Omental fat pad (tissue), 4 donors: ENCODE measurements at places on chromosomes 4 and X. TPM values are rescaled to one million over a fixed set of nuclear protein-coding genes. Genes with fewer than 3 reads are reported as not detected.

DNA sequence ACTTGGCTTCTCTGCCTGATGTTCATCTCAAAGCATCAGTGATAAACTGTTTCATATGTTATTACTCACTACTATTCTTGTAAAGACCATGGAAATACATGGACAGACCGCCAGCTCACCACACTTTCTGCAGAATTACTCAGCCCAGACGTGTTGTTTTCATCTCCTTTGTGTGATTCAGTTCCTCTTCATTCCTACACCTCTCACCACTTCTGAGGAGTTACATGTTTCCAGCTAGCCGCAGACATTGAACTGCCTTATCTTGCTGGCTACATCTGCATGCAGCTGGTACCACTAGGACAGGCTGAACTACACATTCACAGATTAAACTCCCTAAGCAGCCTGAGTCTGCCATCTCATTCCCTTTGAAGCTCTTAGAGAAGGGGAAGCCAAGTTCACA lies 443.2 kb upstream of the FGF16 start:
- no peak for DNase-seq

The NALF2 gene
- 0.09 TPM for total RNA-seq

The FAT1 gene
- 68.2 TPM for total RNA-seq

DNA sequence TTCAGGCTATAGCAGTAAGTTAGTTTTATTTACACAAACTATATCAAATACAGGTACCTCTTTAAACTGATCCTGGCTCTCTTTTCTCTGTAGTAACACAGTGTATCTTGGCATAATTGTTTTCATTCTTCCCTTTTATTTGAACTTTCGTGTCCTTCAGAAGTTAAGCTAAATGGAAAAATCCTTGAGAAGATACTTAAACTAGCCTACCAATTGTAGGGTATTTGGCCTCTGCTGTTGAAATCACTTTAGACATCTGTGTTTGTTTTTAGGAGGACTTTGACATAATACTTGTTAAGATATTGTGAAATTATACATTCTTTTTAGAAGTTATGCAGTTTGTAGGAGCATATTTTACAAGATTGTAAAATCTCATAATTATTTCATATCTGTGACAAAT lies 90.3 kb upstream of the GK2 start:
- no peak for DNase-seq

GRCh38 chrX:106035064-106035463 lies 3.5 kb downstream of the SERPINA7 start:
- no peak for DNase-seq

The MAOB gene
- 34.9 TPM for total RNA-seq

DNA sequence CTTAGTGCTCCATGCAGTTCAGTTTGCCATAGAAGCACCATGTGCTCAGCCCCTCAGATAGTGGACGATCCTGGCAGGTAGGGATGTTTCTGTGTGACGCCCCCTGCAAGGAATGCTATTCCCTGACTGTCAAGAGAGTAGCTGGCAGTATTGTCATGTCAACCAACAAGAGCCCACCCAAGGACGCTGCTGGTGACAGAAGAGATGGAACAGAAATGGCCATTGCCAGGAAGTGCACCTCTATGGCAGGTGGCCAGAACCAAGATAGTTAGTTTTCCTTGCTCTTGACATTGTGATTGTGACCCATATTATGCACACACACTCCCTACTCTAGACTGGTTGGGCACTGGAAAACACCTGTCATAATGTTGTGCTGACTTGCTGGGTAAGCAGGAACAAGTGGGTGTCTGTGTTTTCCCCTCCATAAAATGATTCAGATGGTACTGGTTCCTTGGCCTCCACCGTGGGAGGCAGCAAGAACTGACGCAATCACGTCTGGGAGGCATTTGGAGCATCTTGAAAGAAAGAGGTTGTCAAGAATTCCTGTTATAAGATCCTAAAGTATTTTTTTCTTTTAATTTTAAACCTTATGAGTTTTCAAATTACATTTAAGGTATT lies 507.9 kb downstream of the MID1IP1 start:
- no peak for DNase-seq

GRCh38 chr4:17033768-17034181 lies 135.3 kb upstream of the LDB2 start:
- DNase-seq: no peak

DNA sequence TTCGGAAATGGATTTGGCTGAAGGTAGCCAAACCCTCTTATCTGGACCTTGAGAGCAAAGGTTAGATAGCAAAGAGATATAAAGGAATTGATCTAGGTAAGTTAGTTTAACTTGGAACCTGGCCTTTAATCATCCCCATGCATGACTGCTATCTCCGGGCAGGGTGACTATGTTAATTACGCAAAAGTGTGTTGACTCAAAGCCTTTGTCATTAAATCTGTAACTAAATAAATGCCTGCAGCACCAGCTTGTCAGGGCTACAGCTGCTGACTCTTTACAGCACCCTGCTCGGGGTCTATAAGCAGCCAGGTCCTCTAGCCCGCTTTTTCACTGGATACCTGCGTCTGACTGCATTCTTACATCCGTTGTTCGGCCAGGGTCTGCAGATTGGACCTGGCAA lies 201.7 kb downstream of the TBCK start:
- DNase-seq: no peak

GRCh38 chrX:13620207-13620606 lies 32.7 kb upstream of the TCEANC start:
- DNase-seq: no peak

The BCORL1 gene
- total RNA-seq: 5.4 TPM

GRCh38 chr4:176708771-176709311 lies 83.9 kb downstream of the VEGFC start:
- DNase-seq: no peak

The PNMA3 gene
- 0.32 TPM for total RNA-seq

DNA sequence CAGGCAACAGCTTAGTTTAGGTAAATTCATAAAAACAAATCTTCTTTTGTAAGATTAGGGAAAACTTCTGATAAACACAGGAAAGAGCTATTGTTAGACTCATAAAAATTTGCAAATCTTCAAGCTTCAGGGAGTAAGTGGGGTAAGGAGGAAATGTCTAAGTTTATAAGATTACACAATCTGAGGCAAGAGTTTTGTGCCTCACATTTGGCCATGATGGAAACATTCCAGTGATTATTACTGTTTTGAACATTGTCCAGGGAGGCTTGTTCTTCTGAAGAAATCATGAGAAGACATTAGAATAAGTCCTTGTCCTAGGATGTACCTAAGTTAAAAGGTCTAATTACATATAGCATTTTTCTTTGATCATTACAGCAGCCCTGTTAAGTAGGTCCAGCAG lies 72.8 kb downstream of the MAOB start:
- no peak for DNase-seq

GRCh38 chrX:34578237-34578636 lies 78.8 kb downstream of the TMEM47 start:
- DNase-seq: no peak

- DNase-seq: no peak
Measured at GRCh38 chr4:141127884-141128283, 5.4 kb downstream of the RNF150 start.

DNA sequence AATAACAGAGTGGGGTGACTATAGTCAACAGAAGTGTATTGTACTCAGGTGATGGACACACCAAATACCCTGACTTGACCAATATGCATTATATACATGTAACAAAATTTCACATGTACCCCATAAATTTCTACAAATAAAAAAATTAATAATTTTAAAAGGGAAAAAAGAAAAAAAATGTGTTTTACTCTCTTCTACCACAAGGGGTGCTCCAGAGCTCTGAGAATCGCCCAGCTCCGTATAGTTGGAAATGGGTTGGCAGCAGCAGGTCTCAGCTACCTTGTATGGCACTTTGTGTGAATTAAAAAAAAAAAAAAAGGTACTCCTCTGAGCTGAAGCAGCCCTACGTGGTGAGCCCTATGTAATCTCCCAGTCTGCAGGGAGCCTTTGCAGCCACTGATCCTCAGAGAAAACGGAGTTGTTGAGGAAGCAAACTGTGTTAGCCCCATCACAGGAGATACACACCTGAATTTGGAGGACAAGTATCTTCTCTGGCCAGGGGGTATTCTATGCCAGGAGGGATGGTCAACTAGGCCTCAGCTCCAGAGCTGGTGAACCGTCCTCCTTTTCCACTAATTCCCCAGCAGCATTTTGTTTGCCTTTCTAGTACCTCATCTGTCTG lies 17.2 kb upstream of the POLA1 start:
- DNase-seq: no peak

The VSIG4 gene
- 755 TPM for total RNA-seq

The TCEAL3 gene
- total RNA-seq: 41.7 TPM
